Activated CD8-positive, alpha-beta memory T cell treated with anti-CD3 and anti-CD28 coated beads for 1 hour (primary cell): ENCODE measurements at places on chromosomes 13 and 19.

DNA sequence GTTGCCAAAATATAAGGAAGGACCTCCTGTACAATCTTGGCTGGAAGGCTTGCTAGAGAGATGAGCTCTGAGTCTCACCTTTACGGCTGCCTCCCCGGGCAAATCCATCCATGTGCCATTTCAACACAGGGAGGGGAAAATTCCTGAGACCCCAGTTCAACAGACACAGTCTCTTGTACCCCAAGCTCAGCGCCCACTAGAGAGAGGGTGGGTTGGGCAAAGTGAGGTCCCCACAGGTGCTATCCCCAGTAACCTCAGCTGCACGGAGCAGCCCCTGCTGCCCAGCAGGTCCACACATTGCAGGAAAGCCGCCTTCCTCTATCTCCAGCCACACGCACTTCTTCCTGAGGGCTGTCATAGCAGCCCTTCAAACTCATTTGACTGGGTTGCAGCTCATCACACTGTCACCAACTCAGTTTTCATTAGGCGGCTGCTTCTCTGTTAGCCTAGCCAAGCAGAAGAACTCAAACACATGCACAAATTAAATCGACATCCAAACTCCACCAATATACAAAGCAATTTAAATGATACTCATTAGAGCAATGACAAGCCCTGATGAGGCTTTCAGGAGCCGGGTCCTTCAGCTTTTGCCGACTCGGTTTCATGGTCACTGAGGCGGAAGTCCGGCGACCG lies 80.4 kb downstream of the TSHZ3 start:
- DNase-seq, result no peak

GRCh38 chr19:32471811-32472210 lies 66.2 kb downstream of the DPY19L3 start:
- no peak for DNase-seq

DNA sequence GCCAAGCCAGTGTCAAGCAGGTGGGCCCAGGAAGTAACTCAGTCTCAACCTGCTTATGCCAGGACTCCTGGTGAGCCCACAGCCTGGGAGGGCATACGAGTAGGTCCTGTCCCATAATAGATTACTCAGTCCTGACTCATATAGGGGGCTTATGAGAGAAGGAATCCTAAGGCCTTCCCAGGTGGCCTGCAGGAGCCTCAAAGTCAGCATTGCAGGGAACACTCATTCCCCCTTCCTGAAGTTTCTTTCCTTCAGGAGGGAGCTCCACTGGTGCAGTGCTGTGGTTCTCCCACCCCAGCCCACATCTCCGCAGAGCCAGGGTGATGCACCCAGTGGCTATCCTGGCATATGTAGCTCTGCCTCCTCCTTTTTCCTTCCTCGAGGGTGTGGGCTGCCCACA lies 137.3 kb downstream of the ZIC5 start:
- no peak for DNase-seq

DNA sequence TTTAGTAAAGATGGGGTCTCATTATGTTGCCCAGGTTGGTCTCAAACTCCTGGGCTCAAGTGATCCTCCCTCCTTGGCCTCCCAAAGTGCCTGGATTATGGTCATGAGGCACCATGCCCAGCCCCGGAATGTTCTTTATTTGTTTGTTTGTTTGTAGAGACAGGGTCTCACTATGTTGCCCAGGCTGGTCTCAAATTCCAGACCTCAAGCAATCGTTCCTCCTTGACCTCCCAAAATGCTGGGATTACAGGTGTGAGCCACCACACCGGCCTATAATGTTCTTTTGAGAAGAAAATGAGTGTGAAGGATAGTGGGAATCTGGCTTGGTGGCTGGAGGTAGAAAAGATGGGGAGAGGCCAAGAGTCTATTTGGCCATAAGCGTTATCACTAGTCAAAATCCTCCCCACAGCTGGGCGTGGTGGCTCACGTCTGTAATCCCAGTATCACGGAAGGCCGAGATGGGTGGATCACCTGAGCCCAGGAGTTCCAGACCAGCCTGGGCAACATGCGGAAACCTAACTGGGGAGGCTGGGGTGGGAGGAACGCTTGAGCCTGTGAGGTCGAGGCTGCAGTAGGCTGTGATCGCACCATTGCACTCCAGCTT lies 5.2 kb upstream of the BBC3 start:
- DNase-seq, result no peak

- DNase-seq, result no peak
These were observed 6.3 kb upstream of the LILRB3 start for GRCh38 chr19:54229146-54229545.
